ENCODE measurements at places on chromosomes 3 and 15. TPM values are rescaled to one million over a fixed set of nuclear protein-coding genes. Genes with fewer than 3 reads are reported as not detected.

DNA sequence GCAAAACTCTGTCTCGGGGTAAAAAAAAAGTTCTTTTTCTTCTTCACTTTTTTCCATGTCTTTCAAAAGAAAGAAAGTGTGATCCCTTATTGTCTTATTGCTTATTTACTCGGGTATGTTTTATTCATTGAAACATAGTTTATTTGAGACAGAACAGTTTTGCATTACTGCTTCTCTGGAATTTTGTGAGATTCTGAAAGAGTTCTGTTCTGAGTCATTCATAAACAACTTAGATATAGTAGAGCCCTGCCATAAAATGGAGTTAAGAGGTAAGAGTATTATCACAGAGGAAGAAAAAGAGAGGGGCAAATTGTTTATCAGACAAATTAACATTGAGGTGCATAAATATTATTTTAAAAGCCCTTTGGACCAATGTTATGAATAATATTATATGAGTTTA lies 522.2 kb downstream of the ROBO2 start:
- no peak for DNase-seq

GRCh38 chr3:128307781-128308469 lies 154.6 kb downstream of the EEFSEC start:
- no peak for DNase-seq

The GABRR3 gene
- total RNA-seq: not detected

- peak; percentile 54 for DNase-seq
Observed at GRCh38 chr3:188345223-188345622, 191.3 kb downstream of the LPP start.

- DNase-seq: no peak
Observed at GRCh38 chr3:52079958-52080357, 23.6 kb upstream of the DUSP7 start.
